ENCODE measurements at places on chromosomes 7 and 10. TPM values are rescaled to one million over a fixed set of nuclear protein-coding genes. Genes with fewer than 3 reads are reported as not detected.

The BBIP1 gene
- 17.9 TPM for total RNA-seq

The CCDC146 gene
- 0.79 TPM for total RNA-seq

- peak; percentile 88 for DNase-seq
Observed at GRCh38 chr10:42783181-42783549, 570 bp downstream of the BMS1 start.

The GATA3 gene
- total RNA-seq, result under 0.01 TPM

DNA sequence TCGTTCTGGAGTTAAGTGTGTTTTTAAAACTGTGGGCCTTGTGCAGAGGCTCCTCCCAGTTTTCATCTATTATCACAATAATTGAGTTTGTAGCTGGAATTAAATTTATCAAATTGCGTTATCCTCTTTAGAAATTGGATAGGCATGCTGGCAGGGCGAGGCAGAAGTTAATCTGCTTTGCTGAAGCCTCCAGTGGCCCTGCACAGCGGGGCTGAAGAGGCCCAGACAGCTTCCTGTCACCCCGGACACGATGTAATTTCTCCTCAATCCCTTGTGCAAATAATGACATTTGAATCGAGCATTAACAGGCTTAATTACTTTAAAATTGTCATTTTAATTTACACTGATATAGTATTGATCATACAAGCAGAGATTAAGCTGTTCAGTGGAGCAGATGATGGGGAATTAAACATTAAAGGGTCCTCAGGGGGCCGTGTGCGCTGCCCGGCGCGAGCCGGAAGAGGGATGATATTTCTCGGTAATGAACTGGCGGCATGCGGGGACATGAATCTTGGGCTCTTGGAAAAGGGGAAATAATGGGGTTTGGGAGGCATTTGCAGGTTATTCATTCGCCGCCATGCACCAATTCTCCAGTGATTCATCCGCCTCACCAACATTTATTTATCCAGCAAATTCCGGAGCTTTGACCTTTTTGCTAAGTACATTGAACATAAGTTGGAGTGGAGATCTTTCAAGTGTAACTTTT is 118.5 kb downstream of the NKX6-2 start:
- DNase-seq, result peak; percentile 78

GRCh38 chr10:96703358-96703757 is 17.0 kb downstream of the PIK3AP1 start:
- DNase-seq, result no peak

DNA sequence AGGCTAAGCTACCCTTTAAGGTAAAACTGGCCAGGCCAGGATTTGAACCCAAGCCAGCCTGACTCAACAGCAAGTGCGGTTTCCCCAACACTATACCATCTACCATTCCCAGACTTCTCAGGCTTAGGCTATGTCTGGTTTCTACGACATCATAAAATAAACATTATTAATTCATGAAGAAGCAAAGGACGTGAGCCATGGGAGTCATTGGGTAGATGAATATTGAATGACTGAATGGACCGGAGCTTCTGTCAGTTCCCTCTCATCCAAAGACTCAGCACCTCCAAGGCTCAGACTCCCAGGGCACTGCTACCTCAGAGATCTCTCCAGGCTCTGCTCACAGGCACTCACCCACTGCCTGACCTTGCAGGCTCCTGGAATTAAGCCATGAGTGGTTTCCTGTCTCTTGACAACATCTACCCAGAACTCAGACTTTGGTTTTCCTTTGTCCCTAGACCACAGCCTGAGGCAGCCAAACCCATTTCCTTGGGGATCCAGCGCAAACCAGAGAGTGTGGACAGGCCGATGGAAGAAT is 64.6 kb upstream of the STEAP1B start:
- peak; percentile 93 for DNase-seq

GRCh38 chr10:107022600-107023354 is 141.7 kb downstream of the SORCS1 start:
- DNase-seq, result no peak

GRCh38 chr7:44219371-44220045 is 18.7 kb downstream of the YKT6 start:
- no peak for DNase-seq

- DNase-seq, result no peak
Observed at GRCh38 chr10:1297566-1298301, 241.5 kb downstream of the WDR37 start.

DNA sequence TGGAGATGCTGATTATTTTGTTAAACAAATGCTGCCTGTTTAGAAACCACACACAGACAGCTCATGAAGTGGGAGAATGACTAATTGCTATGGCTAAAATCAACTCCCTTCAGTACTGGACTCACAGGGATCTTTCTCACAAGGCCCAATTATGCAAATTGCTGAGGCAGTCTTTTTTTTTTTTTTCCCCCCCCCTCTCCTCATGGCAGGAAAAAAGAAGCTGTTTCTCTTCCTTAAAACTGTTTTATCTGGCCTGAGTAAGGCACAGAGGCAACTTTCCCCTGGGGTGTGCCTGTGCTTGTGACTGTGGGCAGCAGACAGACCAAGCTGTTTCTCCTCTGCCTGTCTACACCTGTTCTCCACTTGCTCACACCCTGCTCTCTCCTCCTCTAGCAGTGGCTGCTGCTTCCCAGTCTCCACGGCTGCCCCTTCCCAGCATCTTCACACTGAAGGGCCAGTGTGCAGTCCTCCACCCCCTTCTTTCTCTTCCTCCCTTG is 65.4 kb upstream of the STEAP1B start:
- no peak for DNase-seq

The ALKBH4 gene
- 8.9 TPM for total RNA-seq

DNA sequence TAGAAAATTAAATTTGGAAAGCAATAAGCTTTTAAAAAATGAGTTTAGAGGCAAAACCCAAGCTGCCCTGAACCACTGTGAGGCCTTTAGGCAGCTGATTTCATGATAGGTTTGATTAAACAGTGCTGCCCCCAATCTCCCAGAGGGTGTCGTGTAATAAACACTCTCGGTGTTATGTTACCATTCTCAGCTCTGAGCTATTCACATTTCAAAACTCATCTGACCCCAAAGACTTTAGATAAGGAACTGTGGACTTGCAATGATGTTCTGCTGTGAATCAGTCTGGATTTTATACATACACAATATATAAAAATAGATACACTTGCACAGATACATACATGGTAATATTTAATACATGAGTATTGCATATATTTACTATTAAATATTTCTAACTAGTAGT is 120.4 kb downstream of the MALRD1 start:
- DNase-seq, result no peak

DNA sequence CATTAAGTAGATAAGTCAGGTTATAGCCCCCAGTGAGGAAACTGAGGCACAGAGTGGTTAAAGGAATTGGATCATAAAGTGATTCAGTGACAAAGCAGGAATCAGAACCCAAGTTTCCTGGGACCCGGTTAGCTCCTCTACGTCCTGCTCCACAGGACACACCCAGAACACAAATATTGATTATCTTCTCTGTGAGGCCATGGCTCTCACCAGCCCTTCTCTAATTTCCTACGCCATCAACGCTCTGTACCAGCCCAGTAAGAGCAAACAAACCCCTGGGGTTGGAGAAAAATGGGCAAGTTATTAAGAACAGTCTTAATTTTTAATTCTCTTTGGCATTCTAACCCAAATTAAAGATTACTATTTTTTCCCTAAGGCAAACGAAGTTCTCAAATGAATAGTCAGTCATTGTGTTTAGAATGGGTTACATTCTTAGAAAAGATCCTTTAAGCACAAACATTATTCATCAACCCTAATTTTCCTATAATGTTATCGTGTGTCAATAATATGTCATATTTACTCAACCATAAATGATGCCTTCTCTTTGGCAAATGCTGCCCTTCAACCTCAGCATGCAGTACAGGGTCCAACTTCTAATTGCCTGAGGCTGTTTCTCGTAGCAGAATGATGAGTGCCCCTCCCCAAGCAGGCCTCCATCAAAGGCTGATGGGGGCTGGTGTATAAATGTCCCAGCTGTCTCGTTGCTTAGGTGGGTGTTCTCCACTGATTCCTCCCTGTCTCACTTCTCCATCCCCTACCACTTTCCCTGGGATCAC is 25.4 kb upstream of the TM9SF3 start:
- no peak for DNase-seq

Data from lung microvascular endothelial cell (primary cell).